Muscle of leg (tissue), 16 donors: ENCODE measurements at places on chromosomes 2 and 18. TPM values are rescaled to one million over a fixed set of nuclear protein-coding genes. Genes with fewer than 3 reads are reported as not detected.

- H3K4me3 ChIP-seq: no peak overlapping the region
- H3K27ac ChIP-seq: no peak overlapping the region
- H3K27me3 ChIP-seq: no peaks in the 10 kb centered on the region
- no peaks in the 10 kb centered on the region for H3K36me3 ChIP-seq
- no peaks in the 10 kb centered on the region for H3K4me1 ChIP-seq
- DNase-seq: no peak
Observed at GRCh38 chr2:64025741-64026140, 6.5 kb upstream of the VPS54 start.

- H3K4me1 ChIP-seq: no peaks in the 10 kb centered on the region
- H3K27ac ChIP-seq: no peak overlapping the region
- no peaks in the 10 kb centered on the region for H3K36me3 ChIP-seq
- H3K4me3 ChIP-seq: no peak overlapping the region
- H3K27me3 ChIP-seq: peaks cover 53% of the 10 kb centered on the region
- no peak for DNase-seq
Observed at GRCh38 chr18:57444301-57444759, 9.2 kb downstream of the ONECUT2 start.

DNA sequence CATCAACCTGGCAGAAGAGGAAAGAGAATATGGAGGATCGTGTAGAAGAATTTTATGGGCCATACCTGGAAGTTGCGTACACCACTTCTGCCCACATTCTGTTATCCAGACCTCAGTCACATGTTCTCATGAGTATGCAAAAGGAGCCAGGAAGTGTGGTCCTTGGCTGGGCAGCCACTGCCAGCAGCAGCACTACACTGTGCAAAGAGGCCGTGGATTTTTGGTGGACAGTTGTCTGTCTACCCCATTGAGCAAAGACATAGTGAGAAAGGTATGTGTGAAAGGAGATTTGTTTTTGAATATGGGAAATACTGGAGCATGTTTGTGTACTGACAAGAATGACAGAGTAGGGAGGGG is 68.1 kb downstream of the SDC1 start:
- no peaks in the 10 kb centered on the region for H3K36me3 ChIP-seq
- no peak overlapping the region for H3K4me3 ChIP-seq
- DNase-seq: no peak
- no peaks in the 10 kb centered on the region for H3K4me1 ChIP-seq

GRCh38 chr18:36537289-36537688 is 239.8 kb downstream of the FHOD3 start:
- no peak overlapping the region for H3K4me3 ChIP-seq
- no peak for DNase-seq
- no peaks in the 10 kb centered on the region for H3K4me1 ChIP-seq
- H3K36me3 ChIP-seq: no peaks in the 10 kb centered on the region

GRCh38 chr2:47460766-47461165 is 57.8 kb downstream of the MSH2 start:
- no peaks in the 10 kb centered on the region for H3K27me3 ChIP-seq
- peaks cover 7% of the 10 kb centered on the region for H3K36me3 ChIP-seq
- no peaks in the 10 kb centered on the region for H3K4me1 ChIP-seq

Gene ICOS
- total RNA-seq: not detected

Gene ALPG
- total RNA-seq: not detected

Gene DNER
- 1.9 TPM for total RNA-seq

Gene LINC00305
- not detected for total RNA-seq

Gene STPG4
- total RNA-seq: 0.22 TPM
